ENCODE measurements at places on chromosomes 4 and X. TPM values are rescaled to one million over a fixed set of nuclear protein-coding genes. Genes with fewer than 3 reads are reported as not detected.

The GUCY1A1 gene
- 3.0 TPM for total RNA-seq

The TEX13C gene
- not detected for total RNA-seq

GRCh38 chr4:8371596-8371995 is 68.9 kb downstream of the ACOX3 start:
- no peaks in the 10 kb centered on the region for H3K27me3 ChIP-seq
- H3K4me1 ChIP-seq = no peaks in the 10 kb centered on the region
- no peak overlapping the region for H3K27ac ChIP-seq
- no peaks in the 10 kb centered on the region for H3K36me3 ChIP-seq

DNA sequence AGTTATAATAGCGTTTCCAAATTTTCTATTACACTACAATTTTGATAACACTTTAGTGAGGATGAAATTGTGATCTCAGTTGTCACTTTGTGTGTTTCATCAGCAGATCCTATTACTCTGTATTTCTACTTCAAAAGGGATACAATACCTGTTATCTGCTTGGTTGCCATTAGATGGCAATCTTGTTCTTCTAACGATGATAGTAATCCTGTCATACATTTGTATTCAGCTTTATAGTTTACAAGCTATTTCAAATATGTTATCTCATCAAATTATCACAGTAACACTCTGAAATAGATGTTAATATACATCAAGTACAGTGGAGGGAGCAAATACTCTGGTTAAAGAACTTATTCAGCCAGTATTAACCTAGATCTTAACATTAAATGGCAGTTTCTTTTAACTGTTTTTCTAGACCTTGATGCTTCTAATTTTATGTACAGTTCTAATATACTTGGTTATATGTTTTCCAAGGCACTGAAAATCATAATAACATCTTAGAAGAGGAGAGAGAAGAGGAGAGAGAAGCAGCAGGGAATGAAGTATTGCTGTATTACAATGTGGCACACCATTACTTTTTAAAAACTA is 292.0 kb downstream of the CCSER1 start:
- H3K4me1 ChIP-seq = no peaks in the 10 kb centered on the region
- H3K27me3 ChIP-seq = no peaks in the 10 kb centered on the region
- no peak overlapping the region for H3K27ac ChIP-seq
- no peak overlapping the region for H3K4me3 ChIP-seq
- DNase-seq = no peak
- no peaks in the 10 kb centered on the region for H3K36me3 ChIP-seq

DNA sequence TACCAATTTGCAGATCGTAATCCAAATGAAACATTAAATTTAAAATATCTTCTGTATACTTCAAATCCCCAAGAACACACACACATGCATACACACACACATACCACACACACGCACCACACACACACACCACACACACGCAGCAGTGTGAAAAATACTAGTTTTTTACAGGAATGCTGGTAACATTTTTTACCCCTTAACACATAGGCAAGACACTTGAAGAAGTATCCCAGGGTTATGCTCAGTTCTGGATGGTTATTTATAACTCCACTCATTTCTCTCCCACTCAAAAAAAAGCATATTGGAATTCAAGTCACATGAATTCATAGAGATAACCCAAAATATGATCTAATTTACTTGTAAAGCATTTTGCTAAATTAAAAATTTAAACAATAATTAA is 325.5 kb upstream of the SLC7A11 start:
- no peak overlapping the region for H3K4me3 ChIP-seq
- H3K4me1 ChIP-seq = no peaks in the 10 kb centered on the region
- DNase-seq = no peak
- no peak overlapping the region for H3K27ac ChIP-seq

The RTL3 gene
- total RNA-seq = not detected

Measured in ovary (tissue), 10 donors.